ENCODE measurements at places on chromosomes 6 and 20.

DNA sequence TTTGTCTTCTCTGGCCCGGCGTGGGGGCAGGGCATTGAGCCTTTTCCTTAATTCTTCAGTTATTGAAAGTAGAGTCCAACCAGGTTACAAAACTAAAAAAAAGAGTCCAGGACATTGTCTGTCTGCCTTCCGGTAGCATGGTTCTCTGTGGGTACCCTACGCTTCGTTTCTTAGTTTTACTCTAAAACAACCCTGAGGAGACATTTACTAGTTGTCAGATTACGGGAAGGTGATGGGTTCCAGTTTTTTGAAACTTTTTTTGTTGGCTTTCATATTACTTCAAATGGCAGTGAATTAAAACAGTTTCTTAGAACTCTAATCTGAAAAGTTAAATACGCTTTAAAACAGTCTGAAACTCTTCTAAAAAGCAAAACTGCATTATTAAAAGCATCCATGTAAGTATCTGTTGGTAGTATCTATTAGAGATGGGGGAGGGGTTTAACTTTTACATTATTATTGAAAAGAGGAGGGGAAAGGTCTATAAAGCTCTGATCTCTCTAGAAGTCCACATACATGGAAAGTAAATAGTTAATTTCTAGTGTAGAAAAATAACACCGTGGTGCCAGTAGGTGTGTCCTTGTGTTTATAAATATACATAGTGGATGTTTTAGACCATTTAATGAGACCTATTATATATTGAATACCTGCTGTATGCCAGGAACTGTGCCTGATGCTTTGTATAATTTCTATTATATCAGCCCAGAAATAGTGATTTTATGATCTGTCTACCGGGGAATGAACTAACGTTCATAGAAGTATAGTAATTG is 2.2 kb downstream of the BICRAL start:
- peak; percentile 36 for DNase-seq

GRCh38 chr6:146965110-146965689 is 239.0 kb upstream of the STXBP5 start:
- no peak for DNase-seq

GRCh38 chr20:19015351-19016139 is 196.9 kb upstream of the SLC24A3 start:
- DNase-seq, result no peak

GRCh38 chr6:93394471-93394870 is 24.9 kb downstream of the EPHA7 start:
- DNase-seq, result no peak

Measured in trophoblast cell (in vitro differentiated cells and primary cell).